CD4-positive, alpha-beta T cell treated with Interleukin-10 for 1 hour (primary cell): ENCODE measurements at places on chromosomes 1 and 21.

DNA sequence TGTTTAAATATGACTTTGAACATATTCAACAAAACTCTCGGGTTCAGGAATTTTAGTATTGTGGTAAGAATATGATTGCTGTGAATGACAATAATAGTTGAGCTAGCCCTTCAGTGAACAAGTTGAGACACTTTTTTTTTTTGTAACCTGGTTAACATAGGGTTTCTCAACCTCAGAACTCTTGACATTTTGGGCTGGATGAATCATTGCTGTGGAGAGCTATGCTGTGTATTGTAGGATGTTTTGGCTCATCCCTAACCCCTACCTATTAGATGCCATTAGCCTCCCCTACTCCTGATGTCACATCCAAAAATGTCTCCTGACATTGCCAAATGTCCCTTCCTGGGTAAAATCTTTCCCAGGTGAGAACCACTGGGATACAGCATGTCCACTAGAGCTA, 113.7 kb downstream of the RUNX1 start:
- no peak for DNase-seq

GRCh38 chr1:115793162-115793561, 24.6 kb upstream of the CASQ2 start:
- DNase-seq: no peak

GRCh38 chr1:171736196-171736595, 5.7 kb downstream of the VAMP4 start:
- no peak for DNase-seq

DNA sequence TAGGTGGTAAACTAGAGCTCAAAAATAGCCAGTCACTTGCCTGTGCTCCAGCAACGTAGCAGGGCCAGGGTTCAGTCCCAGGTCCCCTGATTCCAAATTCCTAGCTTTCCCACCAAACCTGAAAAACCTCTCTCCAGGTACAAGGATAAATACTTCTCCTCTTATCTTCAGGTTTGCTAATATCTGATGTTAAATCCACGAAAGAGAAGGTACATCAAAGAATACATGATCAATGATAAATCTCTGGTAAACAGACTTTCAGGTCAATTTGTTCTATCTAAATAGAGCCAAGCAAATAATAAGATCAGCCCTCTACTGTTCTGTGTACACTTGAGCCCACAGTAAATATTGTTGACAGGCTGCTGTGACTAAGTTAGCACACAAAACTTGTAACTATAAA, 52.1 kb upstream of the AKT3 start:
- no peak for DNase-seq

DNA sequence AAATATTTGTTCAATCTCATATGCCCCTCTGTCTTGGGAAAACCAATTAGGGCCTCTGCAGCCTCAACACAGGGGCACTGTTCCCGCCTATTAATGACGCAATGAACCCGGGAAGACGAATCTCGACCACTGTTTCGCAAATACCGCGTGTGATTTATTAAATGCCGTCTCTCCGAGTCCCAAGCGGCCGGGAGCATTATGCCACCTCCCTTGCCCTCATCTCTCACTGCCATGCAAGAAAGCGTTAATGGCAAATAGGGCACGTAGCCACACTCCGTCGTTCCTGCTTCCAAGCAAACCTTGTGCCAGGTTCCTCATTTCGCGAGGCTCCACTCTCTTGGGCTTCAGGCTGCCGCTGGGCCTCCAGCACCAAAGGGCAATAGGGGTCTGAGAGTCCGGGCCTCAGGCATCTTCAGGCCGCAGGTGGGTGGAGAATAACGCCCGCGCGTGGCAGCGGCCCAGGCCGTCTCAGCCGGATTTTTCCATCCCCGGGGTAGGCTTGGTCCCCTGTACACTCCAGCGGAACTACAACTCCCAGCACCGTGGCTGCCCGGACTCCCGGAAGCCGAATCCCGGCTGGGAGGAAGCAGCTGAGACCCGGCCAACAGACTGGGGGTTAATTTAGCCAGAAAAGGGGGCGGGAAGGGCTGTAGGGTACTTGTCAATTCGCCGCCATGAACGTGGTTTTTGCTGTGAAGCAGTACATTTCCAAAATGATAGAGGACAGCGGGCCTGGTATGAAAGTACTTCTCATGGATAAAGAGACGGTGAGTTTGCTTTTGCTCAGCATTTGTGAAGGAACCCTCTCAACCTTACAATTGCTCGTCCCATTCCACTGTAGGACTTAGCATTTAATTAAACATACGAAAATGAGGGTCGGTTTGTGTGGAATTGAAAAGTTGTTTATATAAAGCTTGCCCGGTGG, at the start of gene VPS45:
Gene VPS45, plus strand, starts transcription at position 593 of the 925 bp plus-strand sequence. Its CDS starts 82 bp downstream, at position 675.
- peak; percentile 86 for DNase-seq

- peak; percentile 25 for DNase-seq
These were observed 31.0 kb downstream of the AZIN2 start for GRCh38 chr1:33111965-33112364.
